Glutamatergic neuron (in vitro differentiated cells): ENCODE measurements at places on chromosomes 16 and 17. TPM values are rescaled to one million over a fixed set of nuclear protein-coding genes. Genes with fewer than 3 reads are reported as not detected.

GRCh38 chr17:9414471-9414870 lies 161.1 kb downstream of the STX8 start:
- H3K27me3 ChIP-seq: no peaks in the 10 kb centered on the region
- no peak overlapping the region for H3K4me3 ChIP-seq
- peaks cover 7% of the 10 kb centered on the region for H3K4me1 ChIP-seq
- no peak for DNase-seq
- peaks cover 17% of the 10 kb centered on the region for H3K36me3 ChIP-seq

Gene HBA2
- total RNA-seq: not detected

DNA sequence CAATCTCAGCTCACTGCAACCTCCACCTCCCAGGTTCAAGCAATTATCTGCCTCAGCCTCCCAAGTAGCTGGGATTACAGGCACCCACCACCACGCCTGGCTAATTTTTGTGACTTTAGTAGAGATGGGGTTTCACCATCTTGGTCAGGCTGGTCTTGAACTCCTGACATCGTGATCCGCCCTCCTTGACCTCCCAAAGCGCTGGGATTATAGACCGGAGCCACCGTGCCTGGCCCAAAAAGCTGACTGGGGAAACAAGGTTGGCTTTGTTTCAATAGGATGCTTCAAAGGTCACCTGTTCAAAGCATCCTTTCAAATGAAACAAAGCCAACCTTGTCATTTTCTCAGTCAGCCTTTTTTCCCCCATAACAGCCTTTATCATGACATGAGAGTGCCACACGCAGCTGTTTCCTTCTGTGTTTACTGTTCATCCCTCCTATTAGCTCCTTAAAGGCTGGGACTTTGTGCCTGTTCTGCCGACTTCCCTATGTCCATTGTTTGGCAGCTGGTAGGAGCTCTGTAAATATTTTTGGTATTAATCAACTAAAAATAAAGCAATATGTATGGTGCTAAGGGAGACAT lies 51.1 kb downstream of the ADAMTS18 start:
- no peaks in the 10 kb centered on the region for H3K36me3 ChIP-seq
- H3K27ac ChIP-seq: no peak overlapping the region
- H3K4me1 ChIP-seq: peaks cover 11% of the 10 kb centered on the region
- no peak for DNase-seq
- H3K27me3 ChIP-seq: peaks cover 3% of the 10 kb centered on the region
- H3K4me3 ChIP-seq: no peak overlapping the region

Gene BEAN1
- total RNA-seq: 1.8 TPM

Gene ADORA2B
- 0.32 TPM for total RNA-seq

Gene CRHR1
- 0.71 TPM for total RNA-seq
